ENCODE measurements at places on chromosomes 1 and 21. TPM values are rescaled to one million over a fixed set of nuclear protein-coding genes. Genes with fewer than 3 reads are reported as not detected.

The MPZL1 gene
- 9.3 TPM for total RNA-seq

DNA sequence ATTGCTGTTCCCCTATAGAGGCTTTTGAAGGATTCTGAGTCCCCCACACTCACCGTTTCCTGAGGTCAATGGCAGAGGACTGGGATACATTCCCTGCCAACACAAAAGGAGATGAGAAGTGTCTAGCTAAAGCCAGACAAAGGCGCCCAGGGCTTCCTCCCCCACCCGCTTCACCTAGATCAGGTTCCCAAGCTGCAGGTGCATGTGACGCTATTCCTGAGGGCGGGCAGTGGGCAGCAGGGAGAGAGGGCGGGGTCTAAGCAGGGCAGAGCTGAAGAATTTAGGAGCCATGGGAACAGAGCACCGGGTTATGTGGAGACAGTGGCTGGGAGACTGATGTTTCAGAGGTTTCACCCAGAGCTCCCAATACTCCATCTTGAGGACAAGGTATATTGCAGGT, 6.0 kb upstream of the ARHGEF2 start:
- no peak for DNase-seq

The OR2T2 gene
- not detected for total RNA-seq

GRCh38 chr1:216332462-216332861, 90.8 kb downstream of the USH2A start:
- no peak for DNase-seq

GRCh38 chr1:234230414-234230862, 142.8 kb upstream of the COA6 start:
- peak; percentile 58 for DNase-seq

DNA sequence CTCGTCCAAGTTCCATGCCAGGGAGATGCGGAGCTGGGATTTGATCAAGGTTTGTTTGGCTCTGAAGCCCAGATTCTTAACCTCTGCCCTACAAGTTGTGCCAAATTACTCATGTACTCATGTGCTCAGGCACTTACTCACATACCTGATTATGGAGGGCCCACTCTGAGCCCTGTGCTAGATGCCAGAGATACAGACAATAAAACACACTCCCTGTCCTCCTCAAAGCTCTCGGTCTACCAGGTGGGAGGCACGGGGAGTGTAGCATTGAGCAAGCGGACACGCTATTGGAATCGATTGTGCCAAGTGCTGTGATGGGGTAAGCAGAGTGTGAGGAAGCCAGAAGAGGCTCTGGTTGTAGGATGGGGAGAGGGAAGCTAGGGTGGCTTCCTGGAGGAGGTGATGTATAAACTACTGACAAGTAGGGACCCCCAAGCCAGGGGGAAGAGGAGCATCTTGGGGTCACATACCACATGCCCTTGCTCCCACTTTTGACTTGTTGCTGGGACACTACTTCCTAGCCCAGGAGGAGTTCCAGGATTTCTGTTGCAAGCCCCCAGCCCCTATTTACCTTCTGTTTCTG, 49.8 kb upstream of the IFNLR1 start:
- no peak for DNase-seq

The C1orf185 gene
- not detected for total RNA-seq

DNA sequence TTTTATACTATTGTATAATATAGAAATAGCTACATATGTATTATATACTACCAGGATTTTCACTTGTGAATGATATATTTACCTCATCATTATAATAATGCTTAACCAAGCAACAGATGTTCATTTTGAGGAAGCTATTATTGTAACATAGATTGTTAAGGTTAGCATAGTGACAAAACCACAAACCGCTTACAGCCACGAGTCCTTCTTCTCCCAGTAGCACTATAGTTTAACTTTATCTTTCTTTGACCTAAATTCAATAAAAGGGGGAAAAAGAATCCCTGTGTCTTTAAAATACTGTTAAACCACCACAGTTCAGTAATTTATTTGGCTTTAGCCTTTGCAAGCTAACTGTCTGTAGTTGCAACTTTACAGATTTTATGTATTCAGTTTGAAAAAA, 1039.4 kb upstream of the B3GALT2 start:
- DNase-seq, result no peak

The CD34 gene
- not detected for total RNA-seq

- no peak for DNase-seq
These were observed 89.8 kb downstream of the SLC16A1 start for GRCh38 chr1:112866151-112866550.

- peak; percentile 72 for DNase-seq
These were observed 700 bp upstream of the SYDE2 start for GRCh38 chr1:85201340-85202091.
